ENCODE measurements at places on chromosomes 5 and 9.
A peak's percentile ranks its signal among the peaks of the same experiment; 100 is the strongest.

- H3K4me1 ChIP-seq: peaks cover 4% of the 10 kb centered on the region
- no peaks in the 10 kb centered on the region for H3K27me3 ChIP-seq
- H3K4me3 ChIP-seq: no peak overlapping the region
- no peaks in the 10 kb centered on the region for H3K36me3 ChIP-seq
- DNase-seq: no peak
Observed at GRCh38 chr5:11040345-11040744, 279.3 kb upstream of the DAP start.

GRCh38 chr5:39040875-39041274, 33.3 kb downstream of the RICTOR start:
- no peaks in the 10 kb centered on the region for H3K36me3 ChIP-seq
- no peak for DNase-seq
- H3K27ac ChIP-seq: no peak overlapping the region
- H3K4me3 ChIP-seq: no peak overlapping the region

- no peak overlapping the region for H3K4me3 ChIP-seq
- peaks cover 11% of the 10 kb centered on the region for H3K4me1 ChIP-seq
- no peak overlapping the region for H3K27ac ChIP-seq
- H3K27me3 ChIP-seq: no peaks in the 10 kb centered on the region
Observed at GRCh38 chr5:14595891-14596290, 14.3 kb downstream of the OTULINL start.

DNA sequence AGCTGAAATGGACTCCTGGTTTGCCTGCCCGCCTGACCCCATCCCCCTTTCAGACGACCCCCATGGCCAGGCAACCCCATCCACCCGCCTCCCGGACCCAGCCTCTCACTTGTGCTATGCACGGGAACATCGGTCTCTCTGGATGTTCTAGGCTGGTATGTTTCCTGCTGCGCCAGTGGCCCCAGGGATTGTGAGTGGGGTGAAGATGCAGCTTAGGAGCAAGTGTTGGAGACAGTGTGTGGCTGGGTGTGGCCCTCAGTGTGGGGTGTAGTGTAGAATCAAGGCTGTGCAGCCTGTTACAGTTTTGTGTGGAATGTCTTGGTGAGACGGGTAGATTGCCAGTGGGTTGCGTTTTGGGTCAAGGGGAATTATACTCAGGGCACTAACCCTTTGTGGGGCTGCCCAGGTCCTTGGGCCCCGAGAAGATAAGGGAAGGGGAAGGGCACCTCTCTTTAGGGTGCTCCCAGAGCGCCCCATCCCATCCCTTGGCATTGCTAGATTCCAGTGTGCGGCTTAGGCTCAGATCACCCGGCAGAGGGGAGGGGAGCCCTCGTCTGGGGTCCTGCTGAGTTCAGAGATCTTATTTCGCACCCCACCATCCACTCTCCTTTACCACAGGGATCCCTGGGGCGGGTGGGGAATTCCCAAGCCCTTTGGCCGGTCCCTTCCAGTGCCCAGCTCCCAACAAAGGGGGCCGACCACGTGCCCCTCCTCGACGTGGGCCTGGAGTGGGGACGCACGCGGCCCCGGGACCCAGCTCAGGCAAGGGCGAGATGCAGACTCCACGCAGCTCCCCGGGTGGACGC, 4.6 kb downstream of the IER5L start:
- H3K4me1 ChIP-seq: peaks cover 51% of the 10 kb centered on the region
- no peak overlapping the region for H3K4me3 ChIP-seq
- peak overlapping the region; percentile 96 for H3K27ac ChIP-seq
- no peak for DNase-seq
- H3K27me3 ChIP-seq: peaks cover 9% of the 10 kb centered on the region

GRCh38 chr5:51095486-51095885, 287.8 kb upstream of the ISL1 start:
- no peak for DNase-seq

DNA sequence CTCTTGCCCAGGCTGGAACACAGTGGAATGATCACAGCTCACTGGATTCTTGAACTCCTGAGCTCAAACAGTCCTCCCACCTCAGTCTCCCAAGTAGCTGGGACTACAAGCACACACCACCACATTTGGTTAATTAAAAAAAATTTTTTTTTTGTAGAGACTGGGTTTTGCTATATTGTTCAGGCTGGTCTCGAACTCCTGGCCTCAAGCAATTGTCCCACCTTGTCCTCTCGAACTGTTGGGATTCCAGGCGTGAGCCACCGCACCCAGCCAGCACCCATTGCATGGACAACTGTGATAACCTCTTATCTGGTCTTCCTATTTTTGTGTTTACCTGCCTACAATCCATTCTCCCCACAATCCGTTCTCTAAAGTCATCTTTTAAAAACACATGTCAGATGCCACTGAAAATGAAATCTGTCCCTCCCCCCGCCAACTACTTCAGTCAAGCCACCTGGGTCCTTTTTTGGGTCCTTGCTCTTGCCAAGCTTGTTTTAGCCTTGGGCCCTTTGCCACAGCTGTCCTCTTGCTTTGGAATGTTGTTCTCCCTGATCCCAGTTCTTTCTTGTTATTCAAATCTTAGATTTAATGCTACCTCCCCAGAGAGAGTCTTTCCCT, 250.5 kb downstream of the PIK3R1 start:
- H3K27me3 ChIP-seq: no peaks in the 10 kb centered on the region
- H3K36me3 ChIP-seq: no peaks in the 10 kb centered on the region
- no peak for DNase-seq
- H3K4me1 ChIP-seq: no peaks in the 10 kb centered on the region
- no peak overlapping the region for H3K27ac ChIP-seq
- no peak overlapping the region for H3K4me3 ChIP-seq

- no peaks in the 10 kb centered on the region for H3K36me3 ChIP-seq
- H3K27ac ChIP-seq: no peak overlapping the region
- no peak overlapping the region for H3K4me3 ChIP-seq
- no peak for DNase-seq
- no peaks in the 10 kb centered on the region for H3K27me3 ChIP-seq
Observed at GRCh38 chr5:157269761-157270272, 3.9 kb downstream of the CYFIP2 start.

GRCh38 chr9:114026335-114026734, 51.8 kb downstream of the AMBP start:
- H3K36me3 ChIP-seq: peaks cover 22% of the 10 kb centered on the region
- no peak for DNase-seq
- H3K27ac ChIP-seq: no peak overlapping the region

DNA sequence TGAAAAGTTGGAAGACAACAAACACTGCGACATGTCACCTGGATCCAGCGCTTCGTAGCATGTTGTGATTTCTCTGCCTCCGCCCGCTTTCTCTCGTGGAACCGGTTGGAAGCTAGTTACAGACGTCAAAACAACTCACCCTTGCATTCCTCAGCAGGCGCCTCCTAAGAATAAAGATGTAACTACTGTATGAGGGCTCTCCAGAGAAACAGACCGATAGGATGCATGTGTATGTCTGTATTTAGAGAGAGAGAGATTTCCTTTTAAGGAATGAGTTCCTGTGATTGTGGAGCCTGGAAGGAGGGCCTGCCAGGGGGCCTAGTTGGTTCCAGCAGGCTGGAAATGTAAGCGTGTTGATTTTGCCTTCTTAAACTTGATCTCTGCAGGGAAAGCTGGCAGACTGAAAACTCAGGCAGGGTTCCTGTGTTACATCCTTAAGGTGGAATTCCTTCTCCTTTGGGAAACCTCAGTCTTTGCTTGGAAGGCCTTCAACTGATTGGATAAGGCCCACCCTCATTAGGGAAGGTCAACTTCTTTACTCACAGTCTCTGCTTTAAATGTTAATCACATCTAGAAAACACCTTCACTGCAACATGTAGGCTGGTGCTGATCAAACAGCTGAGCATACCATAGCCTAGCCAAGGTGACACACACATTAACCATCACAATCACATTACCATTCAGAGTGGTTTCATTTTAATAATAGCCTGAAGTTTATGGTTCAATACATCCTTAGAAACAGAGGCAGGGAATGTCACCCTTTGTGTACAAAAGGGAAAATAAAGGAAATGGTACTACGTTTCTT, 163.8 kb downstream of the SYK start:
- no peak overlapping the region for H3K27ac ChIP-seq
- no peak overlapping the region for H3K4me3 ChIP-seq
- peak; percentile 66 for DNase-seq
- no peaks in the 10 kb centered on the region for H3K36me3 ChIP-seq
- H3K4me1 ChIP-seq: peaks cover 11% of the 10 kb centered on the region

- no peak overlapping the region for H3K4me3 ChIP-seq
- H3K36me3 ChIP-seq: no peaks in the 10 kb centered on the region
- H3K4me1 ChIP-seq: no peaks in the 10 kb centered on the region
- DNase-seq: peak; percentile 67
Observed at GRCh38 chr5:60232036-60232795, 338.7 kb upstream of the PDE4D start.

DNA sequence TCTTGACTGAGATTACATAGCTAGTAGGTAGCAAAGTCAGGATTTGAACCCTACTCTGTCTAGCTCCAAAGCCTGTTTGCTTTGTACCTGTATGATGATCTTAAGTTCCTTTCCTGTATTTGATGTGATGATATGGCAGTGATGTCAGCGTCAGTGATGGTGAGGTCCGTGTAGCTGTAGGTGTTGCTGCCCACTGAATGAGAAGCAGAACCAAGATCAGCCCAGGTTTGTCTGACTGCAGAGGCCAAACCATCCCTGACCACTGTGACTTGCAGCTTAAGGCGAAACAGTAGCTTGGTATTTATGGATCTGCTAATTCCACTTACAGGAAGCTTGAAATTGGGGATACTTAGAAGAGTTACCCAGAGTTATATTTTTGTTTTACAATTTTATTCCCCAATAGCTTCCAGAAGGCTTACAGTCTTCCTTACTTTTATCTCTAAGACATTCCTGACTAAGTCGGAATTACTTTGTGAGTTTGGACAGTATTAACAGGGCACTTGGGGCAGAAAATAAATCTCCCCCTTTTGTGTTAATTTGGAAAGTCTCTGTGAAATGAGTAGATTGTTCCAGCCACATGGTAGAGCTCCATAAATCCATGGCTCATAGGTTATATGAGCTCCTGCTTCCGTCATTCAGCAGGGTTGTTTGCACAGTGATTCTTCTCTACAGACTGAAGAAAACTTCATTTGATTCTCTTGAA, 273.4 kb downstream of the NR3C1 start:
- H3K4me3 ChIP-seq: no peak overlapping the region
- no peaks in the 10 kb centered on the region for H3K27me3 ChIP-seq
- no peak for DNase-seq
- peaks cover 4% of the 10 kb centered on the region for H3K4me1 ChIP-seq
- no peak overlapping the region for H3K27ac ChIP-seq

- no peak for DNase-seq
- H3K4me1 ChIP-seq: peaks cover 10% of the 10 kb centered on the region
- no peak overlapping the region for H3K27ac ChIP-seq
- H3K36me3 ChIP-seq: no peaks in the 10 kb centered on the region
- no peak overlapping the region for H3K4me3 ChIP-seq
- no peaks in the 10 kb centered on the region for H3K27me3 ChIP-seq
Observed at GRCh38 chr9:95611354-95611753, 94.6 kb upstream of the PTCH1 start.

DNA sequence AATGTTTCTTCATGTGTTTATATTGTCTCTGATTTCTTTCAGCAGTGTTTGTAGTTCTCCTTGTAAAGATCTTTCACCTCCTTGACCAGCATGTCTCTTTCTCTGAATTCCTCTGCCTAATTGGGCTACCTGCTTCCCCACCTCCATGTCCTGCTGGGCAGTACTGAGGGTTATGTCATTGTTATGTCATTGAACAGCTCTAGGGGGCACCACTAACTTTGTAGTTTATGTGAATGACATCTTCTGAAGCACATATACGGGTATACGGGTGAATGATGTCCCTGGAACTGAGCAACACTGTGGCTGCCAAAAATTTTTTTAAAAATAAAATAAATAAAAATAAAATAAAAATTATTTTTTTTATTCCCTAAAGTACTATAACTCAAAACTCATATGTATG, 16.9 kb upstream of the SNCAIP start:
- no peak overlapping the region for H3K27ac ChIP-seq
- DNase-seq: no peak
- peaks cover 3% of the 10 kb centered on the region for H3K4me1 ChIP-seq
- H3K27me3 ChIP-seq: no peaks in the 10 kb centered on the region
- H3K4me3 ChIP-seq: no peak overlapping the region

GRCh38 chr5:145824040-145824439, 11.1 kb downstream of the PRELID2 start:
- no peaks in the 10 kb centered on the region for H3K36me3 ChIP-seq
- no peak for DNase-seq
- no peak overlapping the region for H3K27ac ChIP-seq
- no peak overlapping the region for H3K4me3 ChIP-seq

DNA sequence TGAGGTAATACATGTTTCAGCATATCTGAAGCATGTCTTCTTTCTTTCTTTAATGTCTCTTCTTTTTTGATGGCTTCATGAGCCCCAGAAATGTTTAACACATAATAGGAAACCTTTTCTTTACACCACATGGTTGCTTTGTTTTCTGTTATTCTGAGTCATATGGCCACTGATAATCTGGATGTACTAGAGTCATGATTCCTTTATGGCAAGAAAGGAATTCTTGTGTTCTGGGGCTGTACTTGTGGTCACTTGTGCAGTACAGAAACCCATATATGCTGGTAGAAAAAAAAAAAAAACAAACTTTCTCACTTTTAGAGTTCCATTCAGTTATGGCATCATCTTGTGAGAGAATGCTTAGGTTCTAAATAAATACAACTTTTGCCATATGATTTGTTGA, 1669.3 kb upstream of the CDH9 start:
- no peaks in the 10 kb centered on the region for H3K4me1 ChIP-seq
- no peaks in the 10 kb centered on the region for H3K36me3 ChIP-seq
- no peaks in the 10 kb centered on the region for H3K27me3 ChIP-seq
- H3K4me3 ChIP-seq: no peak overlapping the region
- DNase-seq: no peak
- no peak overlapping the region for H3K27ac ChIP-seq

DNA sequence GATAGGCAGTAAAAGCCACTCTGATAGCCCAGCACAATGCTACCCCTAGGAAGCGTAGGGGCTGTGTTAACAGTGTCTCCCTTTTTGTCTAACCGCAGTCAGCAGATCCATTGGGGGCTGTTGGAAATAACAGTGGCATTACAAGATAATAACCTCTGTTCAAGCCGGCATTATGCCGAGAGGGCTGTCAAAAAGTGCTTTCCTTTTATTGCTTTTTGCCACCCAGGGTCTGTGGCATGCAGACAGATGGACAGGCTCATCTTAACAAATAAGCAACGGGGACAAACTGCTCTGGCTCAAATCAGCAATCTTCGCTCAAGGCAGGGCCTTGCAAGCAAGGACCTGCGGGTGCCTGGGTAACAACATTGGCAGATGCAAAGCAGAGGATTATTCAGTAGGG, 123.3 kb downstream of the TLR4 start:
- H3K4me1 ChIP-seq: no peaks in the 10 kb centered on the region
- no peak overlapping the region for H3K27ac ChIP-seq
- DNase-seq: no peak
- no peak overlapping the region for H3K4me3 ChIP-seq
- no peaks in the 10 kb centered on the region for H3K36me3 ChIP-seq
- no peaks in the 10 kb centered on the region for H3K27me3 ChIP-seq

- peaks cover 6% of the 10 kb centered on the region for H3K4me1 ChIP-seq
- no peak overlapping the region for H3K27ac ChIP-seq
- peaks cover 83% of the 10 kb centered on the region for H3K36me3 ChIP-seq
- no peaks in the 10 kb centered on the region for H3K27me3 ChIP-seq
- no peak for DNase-seq
- H3K4me3 ChIP-seq: no peak overlapping the region
Observed at GRCh38 chr9:133048595-133048994, 13.2 kb upstream of the CEL start.

All from spinal cord (tissue), 10 donors.